ENCODE measurements at places on chromosomes 11 and 22.

DNA sequence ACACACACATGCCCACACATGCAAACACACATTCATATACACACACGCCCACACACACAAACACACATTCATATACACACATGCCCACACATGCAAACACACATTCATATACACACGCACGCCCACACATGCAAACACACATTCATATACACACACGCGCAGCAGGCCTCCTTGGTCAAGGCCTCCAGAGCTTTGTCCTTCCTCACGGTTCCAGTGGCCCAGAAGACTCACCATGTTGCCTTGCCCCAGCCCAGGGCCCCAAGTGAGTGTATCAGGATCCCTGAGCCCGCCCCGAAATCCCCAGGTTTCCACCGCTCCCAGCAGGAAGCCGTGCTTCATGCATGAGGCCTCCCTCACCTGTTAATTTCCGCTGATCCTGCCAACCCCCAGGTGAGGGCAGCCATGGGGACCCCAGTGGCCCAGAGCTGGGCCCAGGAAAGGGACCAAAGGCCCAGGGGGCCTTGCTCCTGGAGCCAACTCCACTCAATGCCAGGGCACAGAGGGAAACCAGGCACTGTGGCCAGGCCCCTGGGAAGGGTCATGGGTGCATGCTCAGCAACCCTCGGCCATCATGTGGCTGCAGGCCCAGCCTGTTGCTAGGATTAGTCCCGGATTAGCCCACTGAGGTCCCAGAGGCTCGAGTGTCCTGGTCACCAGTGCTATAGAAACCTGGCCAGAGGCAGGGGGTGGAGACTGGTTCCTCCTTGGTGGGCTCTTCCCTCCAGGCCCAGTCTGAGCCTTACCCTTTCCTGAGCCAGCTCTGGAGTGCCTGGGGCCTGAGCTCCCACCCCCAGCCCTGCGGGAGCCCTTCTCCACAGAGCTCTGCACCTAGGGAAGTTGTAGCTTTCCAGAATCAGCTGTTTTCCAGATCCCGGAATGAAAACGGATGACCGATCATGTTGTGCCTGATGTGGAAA is 34.4 kb downstream of the IGF2 start:
- DNase-seq: no peak

GRCh38 chr11:76808996-76809395 is 25.8 kb downstream of the TSKU start:
- DNase-seq: no peak

DNA sequence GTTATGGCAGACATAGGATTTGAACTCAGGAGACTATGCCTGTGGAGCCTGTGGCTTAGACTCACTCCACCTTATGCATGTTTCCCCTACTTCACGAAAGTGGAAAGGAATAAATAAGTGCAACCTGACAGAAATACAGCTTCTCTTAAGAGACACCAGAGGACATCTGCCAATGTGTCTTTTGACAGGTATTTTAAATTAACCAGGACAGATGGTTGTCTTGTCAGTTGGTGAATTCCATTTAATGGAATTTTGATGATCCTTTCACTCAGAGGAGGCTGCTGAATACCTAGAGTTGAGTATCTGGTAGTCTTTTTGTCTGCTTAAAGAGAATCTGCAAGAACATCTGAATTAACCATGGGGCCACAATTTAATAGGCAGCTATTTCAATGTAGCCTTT is 46.1 kb downstream of the NELL1 start:
- DNase-seq: no peak

DNA sequence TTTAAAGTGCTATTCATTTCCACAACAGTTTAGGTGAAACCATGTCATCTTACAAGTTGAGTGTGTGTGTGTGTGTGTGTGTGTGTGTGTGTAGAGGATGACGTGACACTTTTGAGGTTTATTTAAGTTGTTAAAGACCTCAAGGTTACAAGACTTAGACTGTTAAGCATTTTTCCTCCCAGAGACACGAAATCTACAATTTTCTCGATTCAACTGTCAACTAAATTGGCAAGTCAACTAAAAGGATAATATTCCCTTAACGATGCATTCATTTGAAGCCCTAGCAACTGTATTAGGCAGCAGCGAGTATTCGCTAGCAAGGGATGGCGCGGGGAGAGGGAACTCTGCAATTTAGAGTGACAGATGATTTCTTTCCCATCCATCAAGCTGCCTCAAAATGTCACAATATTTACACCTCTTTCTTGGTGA is 17.6 kb upstream of the BDNF start:
- no peak for DNase-seq

- DNase-seq: no peak
Observed at GRCh38 chr22:45785458-45785857, 113.8 kb downstream of the ATXN10 start.

DNA sequence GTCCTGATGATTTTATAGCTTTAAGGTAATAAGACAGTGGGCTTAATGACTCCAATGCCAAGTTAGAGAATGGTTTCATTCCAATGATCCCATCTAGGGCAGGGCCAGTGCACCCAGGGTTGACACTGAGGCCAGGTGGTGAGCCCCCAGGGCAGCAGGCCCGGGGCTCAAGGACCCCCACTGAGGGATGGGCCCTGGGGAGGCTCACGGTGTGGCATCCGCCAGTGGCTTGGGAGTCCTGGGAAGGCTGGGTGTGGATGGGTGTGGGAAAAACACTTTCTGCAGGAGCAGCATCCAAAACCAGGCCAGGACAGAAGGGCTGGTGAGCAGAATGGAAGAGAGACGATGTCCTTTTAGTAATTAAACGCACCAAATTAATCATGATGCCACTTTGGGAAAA is 626.3 kb downstream of the TBC1D22A start:
- DNase-seq: no peak

- DNase-seq: peak; percentile 98
Observed at GRCh38 chr11:71787098-71787823, 45.7 kb upstream of the DEFB108B start.

GRCh38 chr11:45931739-45932138 is 9.3 kb downstream of the LARGE2 start:
- no peak for DNase-seq

DNA sequence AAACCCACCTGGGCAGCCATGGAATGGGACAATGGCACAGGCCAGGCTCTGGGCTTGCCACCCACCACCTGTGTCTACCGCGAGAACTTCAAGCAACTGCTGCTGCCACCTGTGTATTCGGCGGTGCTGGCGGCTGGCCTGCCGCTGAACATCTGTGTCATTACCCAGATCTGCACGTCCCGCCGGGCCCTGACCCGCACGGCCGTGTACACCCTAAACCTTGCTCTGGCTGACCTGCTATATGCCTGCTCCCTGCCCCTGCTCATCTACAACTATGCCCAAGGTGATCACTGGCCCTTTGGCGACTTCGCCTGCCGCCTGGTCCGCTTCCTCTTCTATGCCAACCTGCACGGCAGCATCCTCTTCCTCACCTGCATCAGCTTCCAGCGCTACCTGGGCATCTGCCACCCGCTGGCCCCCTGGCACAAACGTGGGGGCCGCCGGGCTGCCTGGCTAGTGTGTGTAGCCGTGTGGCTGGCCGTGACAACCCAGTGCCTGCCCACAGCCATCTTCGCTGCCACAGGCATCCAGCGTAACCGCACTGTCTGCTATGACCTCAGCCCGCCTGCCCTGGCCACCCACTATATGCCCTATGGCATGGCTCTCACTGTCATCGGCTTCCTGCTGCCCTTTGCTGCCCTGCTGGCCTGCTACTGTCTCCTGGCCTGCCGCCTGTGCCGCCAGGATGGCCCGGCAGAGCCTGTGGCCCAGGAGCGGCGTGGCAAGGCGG is 11.4 kb upstream of the ARHGEF17 start:
- no peak for DNase-seq

- DNase-seq: no peak
Observed at GRCh38 chr11:10285148-10285802, 8.7 kb downstream of the SBF2 start.

DNA sequence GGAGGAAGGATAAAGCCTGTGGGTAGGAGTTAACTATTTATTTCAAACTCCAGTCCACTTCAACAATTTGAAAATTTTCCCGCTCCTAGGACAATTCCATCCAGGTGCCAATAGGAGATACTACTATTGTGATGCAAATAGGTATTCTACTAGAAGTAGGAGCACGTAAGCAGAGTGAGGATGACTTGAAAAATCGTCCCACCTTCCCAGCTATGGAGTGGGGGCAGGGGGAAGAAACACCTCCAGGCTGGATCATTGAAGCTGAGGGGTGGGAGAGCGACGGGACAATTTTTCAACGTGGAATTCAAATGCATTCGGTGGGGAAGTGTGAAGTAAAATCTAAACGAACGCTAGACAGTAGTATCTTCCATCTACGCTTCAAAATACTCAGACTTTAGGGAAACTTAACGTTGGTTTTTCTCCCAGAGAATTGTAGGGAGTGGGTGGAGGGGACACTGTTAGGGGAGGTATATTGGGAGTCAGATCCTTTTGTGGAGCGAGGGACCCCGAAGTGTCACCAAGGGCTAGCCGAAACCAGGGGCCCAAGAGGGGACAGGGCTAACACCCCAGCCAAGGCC is 523 bp upstream of the ARHGAP42 start:
- no peak for DNase-seq
